ENCODE measurements at places on chromosomes 6 and 20.
A peak's percentile ranks its signal among the peaks of the same experiment; 100 is the strongest.

- DNase-seq, result no peak
Measured at GRCh38 chr6:21663966-21664313, 70.4 kb downstream of the SOX4 start.

GRCh38 chr20:23954008-23954745 is 34.4 kb downstream of the GGTLC1 start:
- no peak for DNase-seq

- no peak for DNase-seq
Measured at GRCh38 chr6:120938876-120939472, 395.3 kb downstream of the TBC1D32 start.

- DNase-seq, result no peak
Measured at GRCh38 chr6:34414999-34415858, 10.6 kb downstream of the RPS10 start.

GRCh38 chr6:79778816-79779215 is 147.7 kb downstream of the SH3BGRL2 start:
- DNase-seq, result no peak

- no peak for DNase-seq
Measured at GRCh38 chr6:54716877-54717276, 129.7 kb upstream of the FAM83B start.

- no peak for DNase-seq
Measured at GRCh38 chr6:28000351-28001045, 43.5 kb downstream of the OR2B6 start.

DNA sequence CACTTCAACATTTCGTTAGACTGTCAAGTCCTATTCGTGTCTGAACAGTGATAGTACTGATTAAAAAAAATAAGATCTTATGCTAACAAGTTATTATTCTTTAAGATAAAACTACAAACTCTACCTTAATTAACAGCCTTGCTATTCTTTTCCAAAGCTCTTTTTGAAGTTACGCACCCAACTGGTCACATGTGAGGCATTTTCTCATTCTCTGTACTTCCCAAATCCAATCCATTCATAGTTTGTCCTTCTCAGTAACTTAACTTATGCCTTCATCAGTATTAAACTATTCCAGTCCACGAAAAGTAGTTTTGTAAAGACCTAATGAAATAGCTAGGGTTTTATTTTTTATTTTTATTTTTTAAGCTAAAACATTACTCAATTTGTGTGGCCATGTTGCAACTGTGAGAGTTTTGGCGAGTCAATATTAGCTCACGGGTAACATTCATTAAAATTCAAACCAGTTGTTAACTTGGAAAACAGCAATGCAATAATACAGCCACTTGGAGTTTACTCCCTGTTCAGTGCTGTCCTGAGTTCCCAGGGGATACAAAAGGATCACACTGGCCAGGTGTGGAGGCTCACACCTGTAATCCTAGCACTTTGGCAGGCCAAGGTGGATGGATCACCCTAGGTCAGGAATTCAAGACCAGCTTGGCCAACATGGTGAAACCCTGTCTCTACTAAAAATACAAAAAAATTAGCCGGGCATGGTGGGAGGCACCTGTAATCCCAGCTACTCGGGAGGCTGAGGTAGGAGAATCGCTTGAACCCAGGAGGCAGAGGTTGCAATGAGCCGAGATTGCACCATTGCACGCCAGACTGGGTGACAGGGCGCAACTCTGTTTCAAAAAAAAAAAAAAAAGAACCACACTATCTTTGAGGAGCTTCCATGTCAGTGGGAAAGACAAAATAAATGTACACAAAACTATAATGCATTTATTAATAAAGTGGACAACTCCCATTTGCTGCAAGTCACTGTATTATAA is 27.9 kb upstream of the EEF1A1 start:
- no peak for DNase-seq

GRCh38 chr20:58205850-58206249 is 22.6 kb downstream of the ANKRD60 start:
- DNase-seq, result no peak

GRCh38 chr20:63124092-63124781 is 91.7 kb downstream of the YTHDF1 start:
- peak; percentile 29 for DNase-seq

- no peak for DNase-seq
Measured at GRCh38 chr6:102942206-102942605, 1548.7 kb downstream of the GRIK2 start.

- no peak for DNase-seq
Measured at GRCh38 chr20:52889225-52889624, 82.9 kb upstream of the TSHZ2 start.

DNA sequence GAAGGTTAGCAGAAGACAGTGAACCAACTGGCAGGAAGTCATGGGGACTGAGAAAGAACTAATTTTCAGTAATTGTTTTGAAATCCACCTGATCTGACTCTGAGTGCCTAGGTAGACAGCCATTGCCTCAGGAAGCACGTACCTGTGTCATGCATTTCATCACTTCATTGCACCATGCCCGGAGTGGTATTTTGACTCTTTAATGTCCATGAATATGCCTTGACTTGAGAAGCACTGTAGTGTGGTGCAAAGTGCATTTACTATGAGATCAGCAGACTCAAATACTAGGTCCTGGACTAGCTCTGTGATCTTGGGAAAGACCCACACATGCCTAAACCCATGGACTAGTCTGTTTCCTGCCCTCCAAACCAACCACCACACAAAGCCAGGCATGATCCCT is 370.9 kb upstream of the MARCKS start:
- no peak for DNase-seq

- DNase-seq, result no peak
Measured at GRCh38 chr20:39190666-39191570, 228.8 kb downstream of the DHX35 start.

DNA sequence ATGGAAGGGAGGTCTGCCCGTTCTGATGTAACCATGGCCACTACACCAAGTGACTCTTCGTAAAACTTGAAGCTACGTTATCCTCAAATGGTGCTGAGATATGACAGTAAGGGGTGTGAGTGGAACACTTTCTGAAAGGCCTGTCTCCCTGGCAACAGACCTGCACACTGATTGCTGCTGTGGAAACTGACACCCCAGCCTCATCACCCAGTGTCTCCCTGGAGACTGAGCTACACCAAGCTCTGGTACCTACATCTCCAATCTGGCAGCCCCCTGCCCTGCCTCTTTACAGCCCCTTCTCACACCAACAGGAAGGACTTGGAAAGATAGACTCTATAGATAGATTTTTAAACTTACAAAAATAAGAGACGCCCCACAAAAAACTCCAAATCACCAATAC is 13.2 kb downstream of the PI16 start:
- no peak for DNase-seq

GRCh38 chr6:1325461-1326309 is 13.8 kb downstream of the FOXQ1 start:
- DNase-seq, result no peak

DNA sequence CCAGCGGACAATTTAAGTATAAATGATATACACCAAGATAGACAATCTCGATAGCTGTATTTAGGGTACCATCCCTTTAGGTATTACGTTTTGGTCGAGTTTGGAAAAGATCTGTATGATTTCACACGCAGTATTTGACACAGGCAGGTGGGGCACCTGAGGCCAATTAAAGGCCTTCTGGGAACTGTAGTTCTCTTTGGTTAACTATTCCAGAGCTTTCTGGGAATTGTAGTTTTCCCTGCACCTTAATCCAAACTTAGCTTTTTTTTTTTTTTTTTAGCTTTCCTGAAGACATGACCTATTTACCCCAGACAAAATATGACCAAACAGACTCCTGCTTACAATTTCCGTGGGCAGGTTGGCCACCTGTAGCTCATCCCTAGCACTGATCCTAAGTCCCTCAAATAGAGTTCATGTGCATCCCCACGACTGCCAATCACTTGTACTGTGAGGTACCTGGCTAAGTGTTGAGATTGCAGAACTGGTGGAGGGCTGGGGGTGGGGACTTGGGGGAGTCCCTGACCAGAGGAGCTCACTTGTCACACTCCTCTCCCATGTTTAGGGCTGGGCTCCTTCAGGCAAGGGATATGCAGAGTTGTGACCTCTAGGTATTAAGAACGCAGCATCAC is 999 bp upstream of the EHMT2 start:
- no peak for DNase-seq

GRCh38 chr6:21441386-21441785 is 152.2 kb upstream of the SOX4 start:
- no peak for DNase-seq

- no peak for DNase-seq
Measured at GRCh38 chr20:44516491-44516890, 5.4 kb downstream of the SERINC3 start.

DNA sequence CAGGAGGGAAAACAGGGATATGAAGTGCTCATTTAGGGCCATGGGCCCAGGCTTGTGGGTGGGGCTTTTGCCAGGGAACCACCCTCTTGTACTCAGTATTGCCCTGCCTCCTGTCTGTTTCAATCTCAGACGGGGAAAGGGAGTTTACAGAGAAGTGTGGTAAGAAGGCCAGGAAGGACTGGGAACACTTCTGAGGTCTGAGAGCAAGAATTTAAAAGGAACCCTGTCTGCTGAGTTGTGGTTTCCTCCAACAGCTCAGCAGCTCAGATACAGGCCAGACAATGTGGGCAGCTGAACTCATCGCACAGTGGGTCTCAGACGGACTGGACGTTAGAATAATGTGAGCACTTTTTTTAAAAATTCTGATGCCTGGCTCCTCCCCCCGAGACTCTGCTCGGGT is 354.1 kb upstream of the ARID1B start:
- no peak for DNase-seq

- no peak for DNase-seq
Measured at GRCh38 chr20:44552050-44552449, 30.2 kb upstream of the SERINC3 start.

DNA sequence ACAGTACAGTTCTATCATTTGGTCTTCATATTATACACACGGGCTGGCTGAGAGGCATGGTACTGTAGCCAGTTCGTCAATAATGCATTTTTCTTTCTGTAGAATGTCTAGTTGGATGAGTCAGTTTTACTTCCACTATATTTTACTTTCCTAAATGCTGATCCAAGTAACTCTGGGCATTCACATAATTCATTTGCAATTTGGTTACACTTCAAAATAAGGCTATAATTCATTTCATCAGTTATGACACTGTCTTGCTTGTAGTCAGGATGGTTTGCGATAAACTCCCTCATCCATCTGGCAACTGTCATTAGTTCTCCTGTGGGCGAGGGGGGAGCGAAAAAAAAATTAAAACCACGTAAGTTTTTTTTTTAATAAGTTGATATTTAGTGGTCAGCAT is 46.3 kb downstream of the GCLC start:
- DNase-seq, result no peak

DNA sequence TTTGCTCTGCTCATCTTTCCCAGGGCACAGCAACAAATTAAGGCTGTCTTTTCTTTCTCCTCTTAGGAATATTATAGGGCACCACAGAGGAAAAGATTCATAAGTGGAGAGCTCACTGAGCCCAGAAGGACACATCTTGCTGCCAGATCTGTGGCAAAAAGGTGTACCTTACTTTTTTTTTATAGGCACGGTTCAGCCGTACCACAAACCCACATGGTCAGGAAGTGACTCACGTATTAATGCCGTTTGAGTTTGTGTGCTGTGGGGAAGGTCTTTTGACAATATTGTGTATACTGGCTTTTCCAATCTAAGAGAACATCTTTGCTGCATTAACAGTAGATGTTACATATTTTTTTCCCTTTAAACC is 28.4 kb downstream of the PAQR8 start:
- DNase-seq, result no peak

DNA sequence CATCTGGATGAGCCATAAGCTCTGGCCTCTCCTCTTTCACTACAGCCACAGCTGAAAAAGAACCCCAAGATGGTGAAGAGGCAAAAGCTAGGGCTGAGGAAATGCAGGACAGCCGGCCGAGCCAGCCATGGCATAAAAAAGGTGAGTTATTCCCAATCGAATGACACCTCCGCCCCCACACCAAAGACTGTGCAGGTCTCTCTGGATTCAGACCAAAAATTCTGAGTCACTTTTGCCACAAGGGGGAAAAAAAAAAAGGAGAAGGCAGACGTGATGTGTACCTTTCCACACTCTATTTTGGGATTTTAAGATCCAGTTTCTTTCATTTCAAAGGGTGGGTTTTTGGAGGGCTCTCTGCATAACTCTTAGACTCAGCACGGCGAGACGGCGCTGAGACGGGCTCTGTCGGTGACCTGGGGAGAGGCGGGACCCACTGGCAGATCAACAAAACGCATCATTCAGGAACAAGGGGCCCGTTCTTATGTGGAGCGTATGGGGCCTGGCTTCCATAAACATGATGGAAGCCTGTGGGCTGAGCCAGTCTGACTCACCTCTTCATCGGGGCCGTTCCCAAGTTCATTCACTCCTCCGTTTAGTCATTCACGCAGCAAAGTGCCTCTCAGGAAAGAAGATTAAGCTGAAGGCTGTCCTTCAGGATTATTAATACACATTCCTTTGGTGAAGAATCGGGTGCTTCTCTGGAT is 54.8 kb downstream of the NFATC2 start:
- DNase-seq, result no peak

GRCh38 chr6:97306544-97307320 is 23.7 kb upstream of the MMS22L start:
- no peak for DNase-seq

DNA sequence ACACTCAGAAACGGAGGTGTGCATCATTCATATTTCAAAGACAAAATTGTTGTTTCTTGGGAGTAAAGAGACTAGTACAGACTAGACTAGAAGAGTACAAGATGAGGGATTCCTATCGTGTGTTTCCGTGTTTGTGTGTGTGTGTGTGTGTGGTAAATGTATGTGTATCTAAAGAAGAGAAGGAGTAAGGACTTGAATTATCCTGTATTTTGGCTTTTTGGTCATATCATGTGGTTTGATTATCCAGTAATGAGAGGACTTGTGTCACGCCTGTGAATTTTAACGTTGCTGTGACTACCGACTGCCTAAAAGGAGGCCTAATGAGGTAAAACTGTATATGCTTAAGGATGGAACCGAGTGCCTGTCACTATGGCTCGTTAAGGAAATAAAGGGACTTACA is 44.4 kb upstream of the MAP7 start:
- no peak for DNase-seq

DNA sequence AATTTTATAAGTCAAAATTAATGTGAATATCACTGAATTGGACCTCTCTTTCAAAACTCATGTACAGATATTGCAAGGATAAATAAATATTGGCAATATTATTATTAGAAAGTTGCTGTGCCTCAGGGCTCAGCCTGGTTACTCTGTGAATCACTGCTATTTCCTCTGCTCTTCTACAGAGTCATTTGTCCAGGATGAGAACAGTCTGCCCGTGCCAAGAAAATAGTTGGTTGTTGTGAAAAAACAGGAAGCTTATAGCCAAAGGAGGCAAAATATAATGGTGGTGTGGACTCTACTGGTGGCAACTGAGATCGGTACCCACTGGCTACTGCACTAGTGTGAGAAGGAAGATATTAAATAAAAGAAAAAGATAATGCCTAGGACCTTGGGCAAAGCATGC is 93.6 kb downstream of the RIMS1 start:
- no peak for DNase-seq
